Fibroblast of upper back skin (primary cell): ENCODE measurements at places on chromosomes 5 and 9.

GRCh38 chr9:115653171-115653606 lies 500.4 kb upstream of the PAPPA start:
- DNase-seq = peak; percentile 52

DNA sequence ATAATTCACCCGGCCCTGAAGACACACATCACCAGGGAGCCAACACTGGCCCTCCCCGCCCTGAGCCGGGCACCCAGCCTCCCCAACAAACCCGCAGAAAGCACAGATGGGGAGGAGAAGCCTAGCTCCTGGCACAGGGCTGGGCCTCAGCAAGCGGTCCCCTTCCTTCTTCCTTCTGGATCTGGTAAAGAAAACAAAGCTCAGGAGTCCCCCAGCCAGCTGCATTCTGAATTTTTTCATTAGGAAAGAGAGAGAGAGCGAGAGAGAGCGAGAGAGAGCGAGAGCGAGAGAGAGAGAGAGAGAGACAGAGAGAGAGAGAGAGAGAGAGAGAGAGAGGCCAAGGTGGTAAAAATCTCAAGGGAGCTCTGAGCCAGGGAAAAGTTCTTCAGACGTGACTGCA lies 195.7 kb downstream of the CRB2 start:
- no peak for DNase-seq

DNA sequence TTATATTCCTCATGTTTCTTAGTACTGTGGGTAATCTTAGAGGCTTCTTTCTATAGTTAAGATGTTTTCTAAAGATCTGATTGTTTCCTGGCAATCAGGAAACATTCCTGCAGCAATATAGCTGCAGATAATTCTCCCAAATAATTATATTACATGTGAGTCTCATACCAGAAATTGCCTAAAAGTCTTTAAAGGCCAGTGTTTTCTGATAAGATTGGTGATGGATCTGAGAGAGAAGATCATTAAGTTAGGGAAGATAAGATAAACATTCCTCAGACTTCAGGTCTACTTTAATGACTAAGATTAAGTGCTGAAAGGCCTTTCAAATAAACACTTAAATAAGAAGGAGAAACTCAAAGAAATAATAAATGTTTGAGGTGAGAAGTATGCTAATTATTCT lies 107.7 kb upstream of the DAB2 start:
- no peak for DNase-seq

- DNase-seq = no peak
Measured at GRCh38 chr5:620586-621180, 8.5 kb downstream of the CEP72 start.

DNA sequence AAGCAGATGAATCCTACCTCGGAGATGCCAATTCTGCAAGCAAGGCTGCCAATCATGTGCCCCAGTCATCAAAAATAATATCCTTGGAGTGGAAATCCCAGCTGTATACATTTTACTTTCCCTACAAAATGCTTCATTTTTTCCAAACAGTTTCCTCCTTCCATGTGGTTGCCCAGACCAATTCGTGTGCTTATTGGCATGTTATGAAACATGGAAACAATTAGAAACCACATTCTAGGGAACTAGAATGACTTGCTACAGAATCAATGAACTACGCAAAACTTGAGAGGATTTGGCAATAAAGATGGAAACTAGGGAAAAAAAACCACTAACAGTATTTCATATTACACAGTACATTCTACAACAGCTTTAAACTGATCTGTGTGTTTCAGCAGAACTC lies 584.5 kb upstream of the DMAC1 start:
- DNase-seq = peak; percentile 91

- DNase-seq = no peak
Measured at GRCh38 chr5:100423330-100423729, 111.8 kb upstream of the FAM174A start.
